Retina (tissue), 1 donor: ENCODE measurements at places on chromosomes 5 and 9.

DNA sequence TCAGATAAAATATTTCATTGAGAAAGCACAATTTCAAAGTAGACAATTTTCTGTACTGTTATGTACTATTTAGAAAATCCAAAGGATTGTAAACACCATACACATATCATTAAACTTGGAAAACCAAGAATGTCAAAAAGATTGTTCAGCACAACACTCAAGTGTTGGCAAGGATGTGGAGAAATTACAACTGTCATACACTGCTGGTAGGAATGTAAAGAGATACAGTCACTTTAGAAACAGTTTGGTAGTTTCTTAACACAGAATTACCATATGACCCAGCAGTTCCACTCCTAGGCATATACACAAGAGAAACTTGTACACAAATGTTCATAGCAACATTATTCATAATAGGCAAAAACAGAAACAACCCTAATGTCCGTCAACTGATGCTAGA, 71.2 kb downstream of the OR2K2 start:
- DNase-seq = no peak

DNA sequence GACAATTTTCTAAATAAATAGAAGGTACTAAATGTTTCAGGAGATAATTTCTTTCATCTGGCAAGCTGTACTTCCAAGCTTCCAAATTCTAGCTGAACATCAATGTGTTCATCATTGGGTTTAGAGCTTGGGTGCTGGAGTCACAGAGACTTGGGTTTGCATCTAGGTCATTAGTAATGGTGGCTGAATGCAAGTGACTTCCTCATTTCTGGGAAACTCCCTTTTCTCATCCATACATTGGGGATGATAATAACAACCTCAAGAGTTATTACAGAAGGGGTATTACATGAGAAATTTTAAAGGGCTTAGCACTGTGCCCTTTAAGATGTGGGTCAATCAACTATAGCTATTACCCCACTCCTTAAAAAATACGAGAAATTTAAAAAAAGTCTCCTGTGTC, 41.1 kb upstream of the KLF4 start:
- no peak for DNase-seq

DNA sequence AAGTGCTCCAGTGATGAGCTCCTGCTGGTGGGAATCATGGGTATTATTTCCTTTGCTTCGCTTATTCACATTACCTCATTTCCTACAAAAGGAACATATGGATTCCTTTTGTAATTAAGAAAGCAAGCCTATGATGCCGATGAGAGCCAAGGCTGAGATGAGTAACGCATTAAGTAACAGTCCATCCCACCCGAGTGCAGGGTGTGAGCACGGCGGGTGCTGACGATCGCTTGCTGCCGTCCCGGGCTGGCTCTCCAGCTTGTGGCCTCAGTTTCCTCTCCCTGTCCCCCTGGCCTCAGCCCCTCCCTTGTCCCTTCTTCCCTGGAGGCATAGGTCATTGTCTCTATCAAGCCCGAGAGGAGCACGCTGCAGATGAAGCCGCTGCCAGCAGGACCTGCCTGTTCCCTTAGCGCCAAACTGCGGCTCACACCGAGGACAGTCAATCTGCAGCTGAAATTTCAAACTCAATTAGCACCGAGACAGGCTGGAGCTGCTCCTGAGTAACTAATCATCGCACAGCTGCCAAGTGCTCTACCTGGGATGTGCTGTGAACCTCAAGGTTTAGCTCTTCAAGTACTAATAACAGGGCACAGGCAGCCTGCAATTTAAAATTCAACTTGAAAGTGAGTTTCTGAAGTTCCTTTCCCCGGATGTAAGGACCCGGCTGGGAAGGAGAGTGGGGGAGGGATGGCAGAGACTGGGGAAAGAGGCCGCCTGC, 115.2 kb upstream of the RAPGEF1 start:
- peak; percentile 66 for DNase-seq

GRCh38 chr5:142871363-142872193, 101.4 kb downstream of the ARHGAP26 start:
- no peak for DNase-seq

- DNase-seq = no peak
Measured at GRCh38 chr9:24007185-24007584, 181.1 kb upstream of the ELAVL2 start.

DNA sequence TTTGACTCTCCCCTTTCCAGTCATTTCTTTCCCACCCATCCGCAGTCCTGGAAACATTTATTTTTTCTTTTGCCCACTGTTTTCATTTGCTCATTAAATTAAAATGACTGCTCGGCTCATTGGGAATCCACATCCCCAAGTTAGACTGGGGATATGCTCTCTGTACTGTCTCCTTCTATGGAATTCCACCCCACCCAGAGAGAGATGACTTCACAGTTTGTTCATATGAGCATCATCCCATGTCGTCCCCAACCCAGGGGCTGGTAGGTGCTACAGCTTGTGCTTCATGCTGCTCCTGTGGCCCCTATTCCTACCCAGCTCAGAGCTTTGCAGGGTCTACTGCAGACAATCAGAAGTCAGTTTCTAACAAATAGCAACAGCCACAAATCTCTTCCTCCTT, 16.5 kb upstream of the RARS1 start:
- DNase-seq = no peak

- DNase-seq = no peak
Measured at GRCh38 chr9:34823778-34824177, 113.8 kb upstream of the CCL21 start.
